Tongue (tissue), 3 donors: ENCODE measurements at places on chromosomes 2 and 18. TPM values are rescaled to one million over a fixed set of nuclear protein-coding genes. Genes with fewer than 3 reads are reported as not detected.

Gene SLC23A3
- total RNA-seq = 0.92 TPM

Gene SLC11A1
- 6.8 TPM for total RNA-seq

Gene EFEMP1
- total RNA-seq = 75.8 TPM

Gene GAL3ST2
- total RNA-seq = not detected

Gene SOX11
- total RNA-seq = 15.8 TPM

Gene NEU4
- total RNA-seq = 9.4 TPM

Gene SERPINB2
- total RNA-seq = 9.7 TPM

Gene TRIM43
- not detected for total RNA-seq

Gene ABCG5
- not detected for total RNA-seq

Gene CAPN14
- 20.5 TPM for total RNA-seq

Gene GALNT14
- total RNA-seq = 5.6 TPM

Gene CCDC68
- 5.0 TPM for total RNA-seq

Gene SKOR2
- total RNA-seq = not detected

Gene LRATD1
- total RNA-seq = 12.9 TPM

Gene EVA1A
- 9.7 TPM for total RNA-seq

Gene ARHGAP28
- total RNA-seq = 26.0 TPM

Gene OXER1
- total RNA-seq = 4.1 TPM

Gene SKA1
- 2.6 TPM for total RNA-seq

Gene RNU2-63P
- total RNA-seq = not detected

Gene GAREM2
- 1.8 TPM for total RNA-seq

Gene SPP2
- total RNA-seq = not detected

Gene GMPPA
- total RNA-seq = 21.0 TPM

Gene PGAP1
- total RNA-seq = 41.1 TPM

Gene IKZF2
- 28.6 TPM for total RNA-seq

Gene DUSP11
- 33.7 TPM for total RNA-seq

Gene WNT6
- 1.9 TPM for total RNA-seq

Gene D2HGDH
- 23.1 TPM for total RNA-seq

Gene CD302
- 24.5 TPM for total RNA-seq
